ENCODE measurements at places on chromosomes 1 and 21.

GRCh38 chr1:24177161-24177560, 9.9 kb downstream of the IFNLR1 start:
- no peak for DNase-seq

- no peak for DNase-seq
Measured at GRCh38 chr1:226602186-226603021, 53.8 kb downstream of the STUM start.

- DNase-seq: no peak
Measured at GRCh38 chr21:34639882-34640788, 25.2 kb upstream of the RCAN1 start.

GRCh38 chr1:153545067-153546055, at the start of gene S100A4:
Gene S100A4 (minus strand): TSS chr1:153545806. CDS start chr1:153544794, 1,012 bp downstream.
- peak; percentile 80 for DNase-seq

GRCh38 chr1:179310721-179311120, 17.1 kb downstream of the SOAT1 start:
- no peak for DNase-seq

GRCh38 chr1:16386454-16387113, 19.5 kb downstream of the SZRD1 start:
- DNase-seq: no peak

DNA sequence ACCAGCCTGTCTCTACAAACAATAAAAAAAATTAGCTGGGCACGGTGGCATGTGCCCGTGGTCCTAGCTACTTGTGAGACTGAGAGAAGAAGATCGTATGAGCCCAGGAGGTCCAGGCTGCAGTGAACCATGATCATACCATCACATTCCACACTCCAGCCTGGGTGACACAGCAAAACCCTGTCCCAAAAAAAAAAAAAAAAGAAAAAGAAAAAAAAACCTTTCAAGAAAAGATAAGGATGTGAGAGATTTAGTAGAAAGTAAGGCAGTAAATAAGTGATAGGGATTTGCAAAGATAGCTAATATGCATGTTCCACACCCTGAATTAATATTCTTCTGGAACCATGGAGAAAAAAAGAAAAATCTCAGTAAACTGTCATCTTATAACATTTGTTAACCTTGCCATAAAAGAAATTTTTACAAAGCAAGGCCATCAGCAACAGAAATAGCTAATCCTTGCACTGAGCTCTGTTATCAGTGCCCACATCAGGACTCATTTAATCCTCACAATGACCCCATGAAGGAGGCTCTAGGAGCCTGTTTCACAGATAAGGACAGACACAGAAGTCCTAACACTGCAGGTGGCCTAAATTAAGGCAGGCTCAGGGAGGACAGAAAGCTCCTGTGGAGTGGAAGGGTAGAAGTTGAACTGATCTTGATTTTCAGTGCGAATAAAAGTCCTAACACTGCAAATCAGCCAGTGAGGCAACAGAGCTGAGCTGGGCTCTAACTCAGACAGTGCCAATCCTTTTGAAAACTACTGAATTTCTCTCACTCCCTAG, 7.6 kb downstream of the GNB1 start:
- no peak for DNase-seq

- DNase-seq: no peak
Measured at GRCh38 chr1:167344112-167344511, 123.4 kb downstream of the POU2F1 start.

DNA sequence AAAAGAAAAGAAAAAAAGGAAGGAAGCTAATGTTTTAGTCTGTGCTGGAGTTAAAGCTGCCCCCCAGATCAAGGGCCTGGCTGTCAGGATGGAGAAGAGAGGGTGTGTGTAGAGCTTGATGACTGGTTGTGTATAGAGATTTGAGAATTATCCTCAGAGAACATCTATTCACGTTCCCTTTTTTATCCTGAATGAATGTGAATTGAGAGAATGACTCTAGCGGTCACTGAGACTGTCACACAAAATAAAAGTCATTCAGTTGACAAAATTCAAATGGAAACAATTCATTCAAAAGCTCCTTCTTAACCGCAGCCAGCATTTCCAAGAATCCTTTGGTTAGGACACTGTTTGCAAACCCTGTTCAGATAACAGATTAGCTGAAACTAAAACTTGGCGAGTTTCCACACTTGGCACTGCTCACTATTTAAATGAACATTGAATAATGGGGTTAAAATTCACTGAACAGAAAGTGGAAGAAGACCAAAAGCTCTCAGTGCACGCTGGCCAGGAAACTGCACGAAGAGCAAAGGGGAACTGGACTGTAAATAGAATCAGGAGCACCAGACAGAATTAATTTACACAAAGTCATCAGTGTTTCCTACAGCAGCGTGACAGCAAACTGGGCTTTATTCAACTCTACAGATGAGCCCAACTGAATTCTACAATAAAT, 13.6 kb upstream of the FAM89A start:
- no peak for DNase-seq

DNA sequence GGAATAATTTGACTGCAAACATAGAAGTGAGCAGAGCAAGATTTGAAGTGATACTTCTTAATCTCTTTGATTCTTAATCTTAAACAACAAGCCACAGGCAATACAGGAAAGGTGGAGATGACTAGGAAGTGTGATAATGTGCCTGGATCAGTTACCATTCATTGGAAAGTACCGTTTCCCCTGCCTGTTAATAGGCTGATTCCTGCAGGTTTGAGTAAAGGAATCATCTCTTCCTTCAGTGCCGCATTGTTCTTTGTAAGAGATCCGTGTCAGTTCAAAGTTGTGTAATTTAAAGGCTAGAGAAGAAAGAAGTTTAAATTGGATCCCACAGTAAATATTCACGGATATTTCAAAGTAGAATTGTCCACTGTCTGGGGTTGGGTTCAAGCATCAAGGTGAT, 43.5 kb upstream of the BCL10 start:
- DNase-seq: no peak

DNA sequence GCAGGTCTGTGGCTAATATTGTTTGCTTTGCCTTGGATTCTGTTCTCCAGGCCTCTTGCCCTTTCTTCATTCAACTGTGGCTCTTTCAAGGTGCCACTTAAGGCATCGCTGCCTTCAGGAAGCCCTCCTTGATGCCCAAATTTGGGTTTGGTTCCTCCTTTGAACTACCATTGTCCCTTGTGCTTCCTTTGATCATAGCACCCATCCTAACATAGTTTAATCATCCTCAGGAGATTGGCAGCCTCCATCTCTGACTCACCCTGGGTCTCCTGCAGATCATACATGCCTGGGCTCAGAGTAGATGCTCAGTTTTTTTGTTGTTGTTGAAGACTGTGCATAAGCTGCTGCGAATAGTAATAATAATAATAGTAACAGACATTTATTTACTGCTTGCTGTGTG, 54.4 kb upstream of the ACOT11 start:
- DNase-seq: no peak

- DNase-seq: no peak
Measured at GRCh38 chr1:222786121-222786520, 28.7 kb upstream of the DISP1 start.

DNA sequence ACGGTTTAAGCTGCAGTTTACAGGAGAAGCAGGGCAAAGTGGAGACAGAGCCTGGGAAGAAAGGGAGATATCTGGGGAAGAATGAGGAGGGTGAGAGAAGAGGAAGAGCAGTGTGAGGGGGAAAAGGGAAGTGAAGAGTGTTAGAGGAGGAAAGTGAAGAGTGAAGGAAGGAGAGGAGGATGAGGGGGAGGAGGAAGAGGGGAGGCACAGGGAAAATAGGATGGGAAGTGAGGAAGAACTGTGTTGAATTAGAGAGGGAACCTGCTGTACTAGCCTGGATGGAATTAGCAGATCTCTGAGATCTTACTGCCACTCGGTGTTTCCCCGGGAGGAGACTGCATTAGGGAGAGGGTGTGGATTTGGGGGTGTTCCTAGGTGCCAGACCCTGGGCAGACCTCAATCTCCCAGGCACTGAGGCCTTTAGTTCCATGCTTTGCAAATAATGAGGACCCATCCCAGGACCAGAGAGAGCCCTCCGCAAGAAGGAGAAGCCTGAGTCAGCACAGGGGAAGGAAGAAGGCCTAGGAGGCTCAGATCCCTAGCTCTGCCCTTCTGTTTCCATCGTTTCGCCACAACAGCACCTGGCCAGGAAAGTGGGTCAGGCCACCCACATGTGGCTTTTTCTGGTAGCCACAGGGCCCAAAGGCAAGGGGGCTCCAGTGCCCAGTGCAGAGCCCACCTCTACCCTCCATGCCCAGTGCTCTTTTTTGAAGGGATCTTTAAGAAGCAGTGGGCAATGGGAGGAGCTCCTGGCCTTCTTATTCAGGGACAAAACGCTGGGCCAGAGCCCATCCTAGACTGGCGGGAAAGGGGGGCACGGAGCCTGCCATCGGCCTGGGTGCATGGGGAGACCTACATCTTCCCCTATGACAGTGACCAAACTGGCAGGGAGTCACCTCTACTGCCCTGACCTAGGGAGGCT, 2.0 kb downstream of the LRRN2 start:
- DNase-seq: no peak

DNA sequence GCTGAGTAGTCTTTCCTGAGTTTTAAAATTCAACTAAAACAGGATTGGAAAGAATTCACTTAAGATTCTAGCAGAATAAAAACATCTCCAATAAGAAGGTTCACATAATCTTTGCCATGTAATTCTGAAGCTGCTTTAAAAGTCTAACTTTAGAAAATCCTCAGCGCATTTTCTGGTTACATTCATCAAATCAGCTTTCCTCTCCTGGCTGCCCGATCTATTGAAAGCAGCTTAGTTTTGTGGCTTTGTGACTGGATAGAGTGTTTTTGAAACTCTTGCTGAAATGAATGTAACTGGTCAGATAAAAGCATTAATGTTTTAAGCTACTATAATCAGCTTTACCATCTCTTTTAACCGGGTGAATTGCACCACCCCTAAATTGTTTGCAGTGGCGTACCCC, 66.8 kb downstream of the DOP1B start:
- no peak for DNase-seq

- DNase-seq: no peak
Measured at GRCh38 chr1:233496993-233497392, 116.9 kb upstream of the KCNK1 start.

GRCh38 chr21:22791986-22792560, 1793.9 kb downstream of the NCAM2 start:
- DNase-seq: no peak

- peak; percentile 30 for DNase-seq
Measured at GRCh38 chr1:110106013-110106941, 6.0 kb upstream of the UBL4B start.

DNA sequence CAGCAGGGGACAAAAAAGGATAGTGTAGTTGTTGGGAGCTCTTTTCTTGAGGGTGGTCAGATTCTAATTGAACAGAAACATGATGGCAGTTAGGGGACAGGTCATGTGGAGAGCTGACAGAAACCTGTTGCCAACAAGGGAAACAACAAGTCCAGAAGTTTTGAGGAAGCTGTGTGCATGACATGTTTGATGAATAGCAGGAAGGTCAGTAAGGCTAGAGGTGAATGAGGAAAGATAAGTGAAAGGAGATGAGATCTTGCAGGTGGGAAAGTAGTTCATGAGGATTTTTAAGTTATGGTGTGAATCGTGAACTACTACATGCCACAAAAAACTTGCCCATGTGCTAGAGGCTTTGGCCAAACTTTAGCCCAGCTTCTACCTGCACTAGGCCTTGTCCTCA, 1817.4 kb downstream of the MRPL39 start:
- no peak for DNase-seq

- DNase-seq: peak; percentile 12
Measured at GRCh38 chr1:119327450-119328155, 41.0 kb upstream of the HAO2 start.

- no peak for DNase-seq
Measured at GRCh38 chr1:19443326-19443725, 42.0 kb downstream of the CAPZB start.

DNA sequence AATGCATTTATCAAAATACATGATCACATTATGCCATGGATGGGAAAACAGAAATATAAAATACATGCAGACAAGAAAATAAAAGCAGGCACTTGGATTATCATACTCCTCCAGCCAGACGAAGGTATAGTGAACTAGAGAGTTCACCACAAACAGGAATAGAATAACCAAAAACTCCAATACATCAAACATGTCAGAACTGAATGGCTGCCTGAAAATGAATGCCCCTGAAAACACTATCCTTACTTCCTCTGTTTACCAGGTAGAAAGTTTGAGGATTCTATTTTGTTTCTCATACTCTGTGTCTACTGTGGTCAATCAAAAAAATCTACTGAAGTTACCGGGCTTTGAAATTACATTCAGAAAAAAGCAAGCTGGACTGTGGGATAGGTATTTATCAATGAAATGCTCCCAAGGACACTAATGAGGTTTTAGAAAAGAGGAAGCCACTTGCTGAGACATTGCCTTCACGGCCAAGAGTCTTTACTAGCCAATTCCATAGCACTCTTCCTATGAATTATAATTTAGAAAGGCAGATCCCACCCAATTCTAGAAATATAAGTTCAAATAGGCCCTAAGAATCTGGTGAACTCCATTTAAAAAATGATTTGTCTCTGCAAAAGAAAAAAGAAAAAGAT, 197.7 kb downstream of the SMYD3 start:
- DNase-seq: no peak

- no peak for DNase-seq
Measured at GRCh38 chr1:22349362-22350043, 102.1 kb upstream of the ZBTB40 start.

DNA sequence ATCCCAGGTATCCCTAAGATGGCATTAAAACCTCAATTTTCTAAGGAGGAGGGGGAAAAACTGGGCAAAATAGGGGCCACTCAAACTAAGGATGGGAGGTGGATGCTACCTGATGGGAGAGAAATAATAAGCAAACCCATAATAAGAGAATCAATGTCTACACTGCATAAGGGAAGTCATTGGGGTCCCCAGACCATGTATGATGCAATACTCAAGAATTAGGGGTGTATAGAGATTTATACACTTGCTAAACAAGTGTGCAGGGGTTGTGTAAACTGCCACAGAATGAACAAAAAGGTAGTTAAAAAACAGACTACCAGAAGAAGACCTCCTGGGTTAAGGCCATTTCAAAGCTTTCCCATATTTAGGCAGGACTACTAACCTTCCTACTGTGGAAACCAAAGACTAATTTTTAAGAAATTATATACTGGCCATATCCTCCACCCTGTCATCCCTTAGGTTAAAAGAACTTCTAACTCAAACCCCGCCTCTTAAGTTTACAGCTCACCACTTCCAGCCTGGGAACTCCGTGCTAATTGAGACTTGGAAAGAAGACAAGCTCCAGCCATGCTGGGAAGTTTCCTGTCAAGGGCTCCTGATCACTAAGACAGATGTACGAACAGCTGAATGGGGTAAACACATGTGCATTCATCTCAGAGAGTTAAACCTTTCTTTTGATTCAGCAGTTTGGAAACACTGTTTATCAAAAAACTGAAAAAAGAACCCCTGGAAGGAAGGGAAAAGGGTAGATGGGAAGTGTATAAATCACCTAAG, 64.4 kb upstream of the TLR5 start:
- DNase-seq: no peak

DNA sequence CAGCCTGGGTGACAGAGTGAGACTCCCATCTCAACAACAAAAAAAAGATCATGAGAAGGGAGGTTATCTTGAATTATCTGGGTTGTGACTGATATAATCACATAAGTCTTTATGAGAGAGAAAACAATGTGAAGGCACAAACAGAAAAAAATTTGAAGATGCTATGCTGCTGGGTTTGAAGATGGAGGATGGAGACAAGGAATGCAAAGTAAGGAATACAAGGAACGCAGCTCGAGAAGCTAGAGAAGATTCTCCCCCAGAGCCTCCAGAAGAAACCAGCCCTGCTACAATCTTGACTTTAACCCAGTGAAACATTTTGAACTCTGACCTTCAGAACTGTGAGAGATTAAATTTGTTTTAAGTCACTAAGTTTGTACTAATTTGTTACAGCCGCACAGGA, 15.1 kb downstream of the EVI5 start:
- DNase-seq: no peak

- DNase-seq: peak; percentile 55
Measured at GRCh38 chr1:15046487-15047165, 106.9 kb upstream of the TMEM51 start.

GRCh38 chr1:32709476-32709875, 6.9 kb upstream of the SYNC start:
- no peak for DNase-seq

Measured in stimulated activated CD8-positive, alpha-beta memory T cell treated with anti-CD3 and anti-CD28 coated beads, Interleukin-2, amount 100 ng/mL, for 48 hours (primary cell).